ENCODE measurements at places on chromosomes 2 and 18.
A peak's percentile ranks its signal among the peaks of the same experiment; 100 is the strongest.

GRCh38 chr2:218265626-218266025, 4.3 kb downstream of the AAMP start:
- DNase-seq: no peak

DNA sequence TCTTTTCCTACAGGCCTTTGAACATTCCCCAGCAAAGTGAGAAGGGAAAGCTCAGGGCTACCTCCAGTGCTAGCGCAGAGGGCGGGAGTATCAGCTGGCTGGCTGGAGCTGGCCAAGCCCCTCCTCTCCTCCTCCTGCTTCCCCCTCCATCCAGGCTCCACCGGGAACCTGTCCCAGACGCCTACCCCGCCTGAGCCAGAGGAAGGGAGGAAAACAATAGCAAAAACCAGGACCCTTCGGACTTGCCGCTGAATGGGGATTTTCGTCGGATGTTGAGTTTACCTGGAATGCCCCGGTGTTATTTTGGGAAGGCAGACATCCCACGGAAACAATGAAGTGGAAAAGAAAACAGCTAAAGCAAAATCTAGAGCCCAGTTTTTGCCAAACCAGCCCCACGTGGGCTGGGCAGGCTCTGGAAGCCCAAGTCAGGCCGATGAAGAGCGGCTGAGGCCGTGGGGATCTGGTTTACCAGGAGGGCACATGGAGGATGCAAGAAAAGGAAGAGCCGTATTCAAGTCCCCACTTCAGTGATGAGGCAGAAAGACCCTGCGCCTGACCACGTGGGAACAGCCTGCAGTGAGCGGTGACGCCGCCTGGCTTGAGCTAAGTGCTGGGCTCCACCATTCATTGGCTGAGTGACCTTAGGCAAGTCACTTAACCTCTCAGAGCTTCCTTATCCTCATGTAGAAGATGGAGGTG, 100.4 kb upstream of the LCLAT1 start:
- DNase-seq: no peak

GRCh38 chr18:71189581-71189980, 900.7 kb downstream of the SOCS6 start:
- DNase-seq: no peak

DNA sequence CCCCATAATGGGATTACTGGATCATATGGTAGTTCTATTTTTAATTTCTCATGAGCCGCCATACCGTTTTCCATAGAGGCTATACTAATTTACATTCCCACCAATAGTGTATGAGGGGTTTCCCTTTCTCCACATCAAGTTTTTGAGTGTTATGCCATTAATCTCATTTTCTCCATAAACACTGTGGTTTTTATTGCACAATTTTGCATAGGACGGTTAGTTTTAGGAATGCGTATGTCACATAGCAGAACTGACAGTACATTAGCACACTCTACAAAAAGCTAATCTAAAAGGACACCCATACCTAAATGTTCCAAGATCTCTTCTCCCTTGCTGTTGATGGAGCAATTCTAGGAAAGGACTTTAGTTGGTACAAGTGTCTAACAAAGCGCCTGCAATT, 32.5 kb downstream of the DARS1 start:
- DNase-seq: no peak

DNA sequence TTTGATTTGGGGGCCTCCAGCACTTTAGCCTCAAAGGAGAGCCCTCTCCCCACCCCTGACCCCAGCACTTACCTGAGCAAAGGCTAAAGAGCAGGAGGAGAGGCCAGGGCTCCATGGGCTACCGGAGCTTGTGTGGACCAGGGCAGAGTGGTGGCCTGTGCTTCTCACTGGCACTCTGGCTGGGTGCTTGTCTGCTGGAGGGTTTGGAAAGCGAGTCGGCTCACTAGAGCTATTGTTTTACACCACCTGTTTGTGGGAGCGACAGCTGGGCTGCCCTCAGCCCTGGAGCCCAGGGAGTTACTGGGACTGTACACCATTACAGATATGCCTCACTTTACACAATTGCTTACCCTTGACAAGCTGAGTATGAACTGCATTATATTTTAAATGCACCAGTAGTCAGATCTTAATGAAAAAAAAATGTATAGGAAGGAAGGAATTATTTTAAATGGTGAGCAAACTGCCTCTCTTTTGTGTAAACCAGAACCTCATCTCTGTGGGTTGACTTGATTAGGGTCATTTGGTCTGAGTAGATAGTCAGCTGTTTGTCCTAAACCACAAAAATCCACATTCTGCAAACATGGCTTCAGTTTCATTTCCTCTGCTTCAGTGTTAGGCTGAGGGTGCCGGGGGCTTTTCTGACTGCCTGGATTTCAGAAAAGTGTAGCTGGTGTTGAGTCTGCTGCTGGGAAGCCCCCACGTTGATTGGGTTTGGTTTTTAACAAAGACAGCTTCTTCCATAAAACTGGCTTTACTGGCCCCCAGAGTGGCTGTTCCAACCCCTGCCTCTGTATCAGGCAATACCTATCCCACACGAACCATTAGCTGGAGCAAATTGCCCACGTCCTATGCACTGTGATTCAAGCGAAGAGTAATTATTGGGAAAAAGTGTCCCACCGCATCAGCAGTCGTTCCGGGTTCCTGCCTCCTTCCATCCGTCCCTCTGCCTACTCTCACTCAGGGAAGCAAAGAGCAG, at the start of gene CHRNA1:
CHRNA1 (minus strand) TSS at position 193 of the 976 bp plus-strand sequence; CDS start at position 115, 78 bp downstream.
- DNase-seq: no peak

DNA sequence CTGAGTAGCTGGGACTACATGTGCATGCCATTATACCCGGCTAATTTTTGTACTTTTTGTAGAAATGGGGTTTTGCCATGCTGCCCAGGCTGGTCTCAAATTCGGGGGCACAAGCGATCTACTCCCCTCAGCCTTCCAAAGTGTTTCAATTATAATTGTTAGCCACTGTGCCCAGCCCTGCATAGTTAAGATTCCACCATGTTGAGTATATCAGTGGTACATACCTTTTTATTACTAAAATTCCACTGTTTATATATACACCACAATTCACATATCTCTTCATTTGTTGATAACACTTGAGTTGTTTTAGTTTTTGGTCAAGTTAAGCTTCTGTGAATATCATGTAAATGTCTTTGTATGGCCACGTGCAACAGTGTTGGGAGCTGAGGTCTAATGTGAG, 12.8 kb upstream of the FMNL2 start:
- no peak for DNase-seq

DNA sequence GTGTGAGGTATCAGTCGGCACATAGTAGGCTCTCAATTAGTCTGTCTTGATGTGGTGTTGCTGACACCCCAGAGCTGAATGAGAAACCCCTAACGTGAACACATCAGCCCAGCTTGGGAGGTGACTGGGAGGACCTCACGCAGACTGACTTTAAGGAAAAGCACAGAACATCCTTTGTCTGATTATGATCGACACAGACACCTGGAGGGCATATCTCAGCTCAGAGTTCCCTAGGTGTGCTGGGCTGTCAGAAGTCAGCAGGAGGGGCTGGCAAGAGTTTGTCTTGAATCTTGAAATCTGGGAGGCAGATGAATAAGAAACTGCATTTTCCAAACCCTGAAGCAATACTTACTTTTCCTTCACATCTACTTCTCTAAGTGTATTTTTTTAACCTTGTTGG, 16.8 kb upstream of the MYCN start:
- no peak for DNase-seq

GRCh38 chr2:10161961-10162441, 39.5 kb downstream of the RRM2 start:
- DNase-seq: no peak

DNA sequence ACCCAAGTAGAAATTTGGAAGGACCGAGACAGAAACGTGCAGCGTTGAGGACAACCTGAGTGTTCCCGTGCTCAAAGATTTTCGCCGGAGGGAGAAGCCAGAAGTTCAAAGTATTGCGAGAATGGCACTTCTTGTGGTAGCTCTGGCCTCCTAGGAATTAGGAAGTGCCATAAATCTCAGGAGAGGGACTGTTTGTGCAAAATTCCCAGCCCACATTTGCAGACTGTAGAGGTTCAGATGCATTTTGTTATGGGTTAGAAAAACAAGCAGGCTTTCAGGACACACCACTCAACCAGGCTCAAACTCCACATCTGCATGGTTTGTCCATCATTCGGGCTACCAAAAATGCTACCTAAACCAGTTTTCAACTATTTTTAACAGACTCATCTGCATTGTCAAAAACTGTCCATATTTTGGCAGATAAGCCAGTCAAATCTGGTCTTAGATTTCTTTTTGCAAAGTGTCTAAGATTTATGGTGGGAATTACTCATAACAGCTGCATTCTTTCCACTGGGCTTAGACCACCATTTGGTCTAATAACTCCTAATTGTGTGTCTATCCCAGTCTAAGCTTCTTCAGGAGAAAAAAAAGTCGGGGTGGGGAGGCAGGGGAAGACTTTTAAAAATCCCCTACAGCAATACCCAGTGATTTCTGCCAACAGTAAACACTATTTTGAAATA, 422.9 kb downstream of the ARHGAP15 start:
- DNase-seq: no peak

- DNase-seq: no peak
Measured at GRCh38 chr18:28736223-28736622, 559.3 kb upstream of the CDH2 start.

- DNase-seq: no peak
Measured at GRCh38 chr2:39661826-39662225, 3.9 kb upstream of the TMEM178A start.

GRCh38 chr2:121805766-121806143, 50.3 kb downstream of the TSN start:
- no peak for DNase-seq

- DNase-seq: no peak
Measured at GRCh38 chr2:67631483-67631882, 234.3 kb downstream of the ETAA1 start.

GRCh38 chr2:151297882-151298281, 8.4 kb upstream of the NMI start:
- peak; percentile 56 for DNase-seq

- DNase-seq: no peak
Measured at GRCh38 chr2:85061896-85062295, 71.3 kb upstream of the TCF7L1 start.

DNA sequence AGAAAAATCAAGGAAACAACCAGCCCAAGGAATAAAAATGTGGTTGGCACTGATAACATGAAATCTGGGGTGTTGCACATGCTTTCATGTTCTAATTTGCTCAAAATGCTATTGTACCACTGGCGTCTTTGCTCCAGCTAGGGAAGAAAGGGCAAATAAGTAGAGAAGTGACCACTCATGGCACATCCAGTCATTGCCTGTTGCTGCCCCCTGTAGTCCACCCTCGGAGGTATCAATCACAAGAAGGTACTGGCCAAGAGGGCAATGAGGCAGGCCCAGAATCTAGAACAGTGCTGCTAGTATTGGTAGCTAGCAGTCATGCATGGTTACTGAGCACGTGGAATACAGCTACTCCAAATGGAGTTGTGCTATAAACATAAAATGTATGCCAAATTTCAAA, 213.4 kb downstream of the CDCA7 start:
- no peak for DNase-seq

DNA sequence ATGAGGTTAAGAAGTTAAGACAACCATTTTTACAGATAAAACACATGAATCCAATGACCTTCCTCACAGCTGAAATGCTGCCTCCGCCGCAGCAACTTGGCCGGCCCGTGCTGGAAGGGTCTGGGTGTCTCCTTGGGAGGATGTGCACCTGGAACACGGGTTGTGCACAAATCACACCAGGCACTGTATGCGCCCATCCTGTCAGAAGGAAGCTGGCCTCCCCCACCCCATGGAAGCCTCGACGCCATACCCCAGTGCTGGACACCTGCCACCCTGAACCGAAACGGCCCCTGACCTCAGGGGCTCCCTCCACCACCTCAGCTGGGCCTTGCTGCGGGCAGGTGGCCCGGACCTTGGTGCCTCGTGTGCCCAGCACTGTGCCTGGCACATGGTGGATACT, 111.8 kb downstream of the PXDN start:
- no peak for DNase-seq

DNA sequence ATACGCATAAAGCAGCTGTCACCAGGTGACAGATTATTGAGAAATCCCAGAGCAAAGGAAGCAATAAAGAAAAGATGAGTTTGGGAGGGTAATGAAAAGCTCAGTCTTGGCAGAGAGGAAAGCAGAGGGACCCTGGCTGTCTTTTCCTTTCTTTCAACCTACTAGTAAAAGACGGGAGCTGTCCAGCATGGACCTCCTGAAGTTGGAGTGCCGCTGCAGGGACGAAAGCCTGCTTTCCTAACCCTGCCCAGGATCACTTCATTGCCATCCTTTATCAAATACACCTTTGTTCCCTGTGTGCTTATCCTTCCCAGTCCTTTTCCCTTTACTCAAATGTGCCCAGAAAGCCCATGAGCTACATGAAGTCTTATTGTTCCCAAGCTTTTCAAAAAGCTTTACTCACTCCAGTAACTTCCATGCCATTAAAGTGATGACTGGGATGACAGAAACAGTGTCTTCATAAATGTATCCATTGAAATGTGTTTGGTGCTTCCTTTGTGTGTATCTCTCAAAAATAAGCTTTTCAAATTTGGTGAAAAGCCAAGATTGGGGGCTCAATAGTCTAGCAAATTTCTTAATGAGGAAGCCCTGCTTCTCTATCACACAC, 3.7 kb upstream of the SPR start:
- no peak for DNase-seq

DNA sequence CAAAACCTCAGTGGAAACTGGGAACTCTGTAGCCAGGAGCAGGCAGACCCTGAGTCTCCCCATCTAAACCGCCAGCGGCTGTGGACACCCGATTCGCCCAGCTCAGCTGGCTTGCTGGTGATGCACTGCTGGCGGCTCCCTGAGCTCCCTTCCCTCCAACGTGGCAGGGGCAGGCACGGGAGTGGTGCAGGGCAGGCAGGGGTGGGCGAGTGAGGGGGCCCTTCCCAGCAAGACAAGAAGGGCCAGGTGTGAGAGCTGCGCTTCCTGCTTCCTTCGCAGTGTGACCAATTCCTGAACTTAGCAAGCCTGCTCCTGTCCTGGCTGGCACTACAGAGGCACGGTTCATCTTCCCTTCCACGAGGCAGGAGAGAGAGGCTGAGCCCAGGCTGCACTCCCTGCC, 12.3 kb upstream of the SEMA4C start:
- DNase-seq: no peak

DNA sequence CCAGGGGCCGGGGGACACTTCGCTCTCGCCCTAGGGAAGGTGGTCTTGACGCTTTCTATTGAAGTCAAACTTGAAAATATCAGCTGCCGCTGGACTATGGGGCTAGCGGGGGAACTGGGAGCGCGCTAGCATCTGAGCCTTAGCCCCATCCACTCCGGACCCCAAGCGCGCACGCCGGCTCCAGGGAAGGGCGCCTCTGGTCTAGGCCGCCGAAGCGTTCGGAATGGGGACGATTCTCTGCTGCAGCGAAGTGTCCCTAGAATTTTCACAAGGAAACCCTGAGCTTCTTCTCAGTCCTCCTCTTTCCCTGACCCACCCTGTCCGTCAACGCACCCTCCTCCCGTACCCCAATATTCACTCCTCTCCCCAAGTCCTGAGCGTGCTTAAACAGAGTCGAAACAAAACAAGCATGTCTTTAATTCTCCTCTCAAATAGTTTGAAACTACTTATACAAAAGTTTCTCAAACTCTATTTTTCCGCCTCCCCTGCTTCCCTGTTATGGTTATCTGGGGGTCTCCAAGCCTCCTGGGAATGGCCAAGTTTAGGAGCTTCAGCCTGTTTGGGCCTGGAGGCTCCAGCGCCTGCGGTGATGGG, 5.0 kb downstream of the RAX start:
- DNase-seq: no peak

Measured in germinal center (tissue), 1 donor.